ENCODE measurements at places on chromosomes 2 and 18. TPM values are rescaled to one million over a fixed set of nuclear protein-coding genes. Genes with fewer than 3 reads are reported as not detected.

DNA sequence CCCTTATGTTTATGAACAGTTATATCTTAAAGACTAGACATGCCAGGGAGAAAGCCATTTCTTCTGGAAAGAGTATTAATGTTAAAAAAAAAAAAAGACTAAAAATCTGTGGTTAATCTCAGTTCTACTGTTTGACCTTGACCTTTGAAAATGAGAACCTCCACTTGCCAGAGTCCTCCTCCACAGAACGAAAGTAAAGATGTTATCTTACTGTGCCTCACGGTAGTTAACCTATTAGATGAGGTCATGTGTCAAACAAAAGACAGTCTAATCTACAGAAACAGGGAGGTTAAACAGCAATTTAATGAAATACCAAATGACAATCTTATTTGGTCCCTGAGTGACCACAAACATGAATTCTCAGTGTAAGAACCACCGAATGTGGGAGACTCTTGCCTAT is 51.2 kb downstream of the SLC14A2 start:
- DNase-seq, result no peak

The HOXD11 gene
- not detected for total RNA-seq

GRCh38 chr18:56407646-56408180 is 230.7 kb downstream of the TXNL1 start:
- DNase-seq, result no peak

GRCh38 chr2:129240061-129240460 is 739.4 kb upstream of the RAB6C start:
- DNase-seq, result no peak

- DNase-seq, result no peak
Measured at GRCh38 chr2:101655702-101656422, 41.6 kb upstream of the MAP4K4 start.

- DNase-seq, result no peak
Measured at GRCh38 chr18:35467624-35468016, 30.1 kb downstream of the INO80C start.

The HOXD12 gene
- not detected for total RNA-seq

The CAVIN2 gene
- 185 TPM for total RNA-seq

GRCh38 chr2:1208522-1208921 is 204.7 kb upstream of the TPO start:
- DNase-seq, result no peak

GRCh38 chr2:233124421-233125080 is 64.4 kb downstream of the INPP5D start:
- DNase-seq, result peak; percentile 64

The C2orf66 gene
- total RNA-seq, result 0.38 TPM
